Stimulated activated naive B cell treated with anti-CD40 and anti-IgM and Interleukin-4, amounts not matched to agents 10 μg/mL and 1 μg/mL and 100 μg/mL, for 72 hours (primary cell): ENCODE measurements at places on chromosomes 1 and 21.

DNA sequence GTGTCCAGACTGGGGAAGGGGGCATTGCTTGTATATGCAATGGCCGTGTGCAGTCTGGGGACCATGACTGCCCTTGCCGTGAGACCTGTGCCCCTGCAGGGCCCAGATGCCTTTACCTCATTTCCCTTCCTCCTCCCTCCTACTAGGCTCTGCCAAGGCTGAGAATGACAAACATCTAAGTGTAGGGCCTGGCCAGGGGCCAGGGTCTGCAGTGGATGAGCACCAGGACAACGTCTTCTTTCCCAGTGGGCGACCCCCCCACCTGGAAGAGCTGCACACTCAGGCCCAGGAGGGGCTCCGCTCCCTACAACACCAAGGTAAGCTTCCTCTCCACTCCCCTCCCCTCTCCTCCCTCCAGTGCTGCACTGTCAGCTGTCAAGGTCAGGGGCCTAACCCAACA is 49.5 kb downstream of the YARS1 start:
- DNase-seq: no peak

DNA sequence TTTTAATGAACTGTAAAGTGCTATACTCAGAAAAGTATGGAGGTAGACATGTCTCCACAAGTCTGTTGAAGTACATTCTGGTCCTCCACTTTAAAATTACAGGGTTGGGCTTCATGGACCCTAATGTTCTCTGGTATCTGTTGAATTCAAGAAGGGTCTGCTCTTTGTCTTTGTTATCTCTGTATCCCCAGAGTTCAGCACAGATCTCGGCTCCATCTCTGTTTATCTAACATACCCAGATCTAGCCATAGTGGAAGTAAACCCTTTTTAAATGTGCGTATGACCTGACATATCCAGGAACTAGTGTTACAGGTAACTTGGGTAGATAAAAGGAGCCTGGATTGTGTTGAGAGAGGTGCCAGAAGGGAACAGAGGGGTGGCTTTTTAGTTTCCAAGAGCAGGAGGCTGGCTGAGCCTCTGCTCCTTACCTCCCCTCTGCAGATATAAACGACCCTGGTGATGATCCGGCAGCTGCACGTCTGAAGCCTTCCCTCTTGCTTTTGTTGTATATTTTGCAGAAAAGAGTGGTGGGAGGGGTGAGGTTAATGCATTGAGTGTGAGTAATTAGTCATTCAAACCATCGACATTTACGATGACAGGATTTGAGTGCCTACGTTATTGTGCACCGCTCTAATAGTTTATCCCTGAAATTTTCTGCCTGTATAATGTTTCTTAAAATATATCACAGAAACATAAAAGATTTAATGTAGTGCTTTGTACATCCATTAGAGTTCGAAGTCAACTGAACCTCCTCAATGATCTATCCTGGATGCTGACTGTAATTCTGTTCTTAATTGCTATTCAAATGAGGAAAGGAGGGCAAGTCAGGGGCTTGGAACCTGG is 30.8 kb downstream of the ELAVL4 start:
- no peak for DNase-seq

DNA sequence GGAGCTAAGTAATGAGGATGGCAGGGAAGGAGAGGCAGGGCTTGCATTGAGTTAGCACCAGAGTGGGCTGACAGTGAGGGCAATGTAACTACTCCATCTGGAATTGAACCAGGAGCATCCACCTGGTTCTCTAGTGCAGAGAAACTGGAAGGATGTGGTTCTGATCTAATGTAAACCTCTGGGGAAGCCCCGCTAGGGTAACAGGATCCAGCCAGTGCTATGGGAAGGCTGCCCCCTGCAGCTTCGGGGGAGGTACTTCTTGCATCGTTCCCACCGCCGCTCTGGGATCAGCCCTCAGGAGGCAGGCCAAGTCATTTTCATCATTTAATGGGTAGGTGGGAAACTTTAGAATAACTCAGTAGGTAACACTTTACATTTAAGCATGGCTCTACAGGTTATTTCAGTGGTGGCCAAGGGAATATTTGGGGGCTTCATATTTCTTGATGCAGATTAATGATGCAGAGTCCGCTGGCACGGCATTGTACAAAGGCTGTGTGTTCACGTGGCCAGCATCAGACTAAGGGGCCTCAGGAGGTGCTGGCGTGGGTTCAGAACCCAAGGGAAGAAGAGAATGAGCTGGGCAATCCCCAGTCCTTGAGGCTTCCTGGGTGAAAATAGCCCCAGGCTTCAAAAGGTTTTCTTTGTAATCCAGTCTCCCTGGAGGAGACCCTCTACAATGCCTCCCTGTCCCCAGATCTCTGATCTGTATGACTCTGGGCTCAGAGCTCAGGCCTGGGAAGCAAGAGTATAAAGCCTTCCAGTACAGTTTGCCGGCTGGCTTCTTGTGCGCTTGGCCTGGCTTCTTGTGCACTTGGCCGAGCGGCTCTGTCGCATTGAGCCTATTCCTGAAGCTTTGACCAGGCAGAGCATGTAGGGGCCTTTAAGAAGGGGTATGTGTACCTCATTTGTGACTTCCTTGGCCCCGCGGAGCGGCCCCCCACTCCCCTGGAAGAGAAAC is 26.4 kb upstream of the KAZN start:
- DNase-seq: no peak

- DNase-seq: no peak
These were observed 29.5 kb downstream of the AK4 start for GRCh38 chr1:65177457-65177856.

- DNase-seq: no peak
These were observed 108.2 kb downstream of the NBPF12 start for GRCh38 chr1:147046189-147046862.

DNA sequence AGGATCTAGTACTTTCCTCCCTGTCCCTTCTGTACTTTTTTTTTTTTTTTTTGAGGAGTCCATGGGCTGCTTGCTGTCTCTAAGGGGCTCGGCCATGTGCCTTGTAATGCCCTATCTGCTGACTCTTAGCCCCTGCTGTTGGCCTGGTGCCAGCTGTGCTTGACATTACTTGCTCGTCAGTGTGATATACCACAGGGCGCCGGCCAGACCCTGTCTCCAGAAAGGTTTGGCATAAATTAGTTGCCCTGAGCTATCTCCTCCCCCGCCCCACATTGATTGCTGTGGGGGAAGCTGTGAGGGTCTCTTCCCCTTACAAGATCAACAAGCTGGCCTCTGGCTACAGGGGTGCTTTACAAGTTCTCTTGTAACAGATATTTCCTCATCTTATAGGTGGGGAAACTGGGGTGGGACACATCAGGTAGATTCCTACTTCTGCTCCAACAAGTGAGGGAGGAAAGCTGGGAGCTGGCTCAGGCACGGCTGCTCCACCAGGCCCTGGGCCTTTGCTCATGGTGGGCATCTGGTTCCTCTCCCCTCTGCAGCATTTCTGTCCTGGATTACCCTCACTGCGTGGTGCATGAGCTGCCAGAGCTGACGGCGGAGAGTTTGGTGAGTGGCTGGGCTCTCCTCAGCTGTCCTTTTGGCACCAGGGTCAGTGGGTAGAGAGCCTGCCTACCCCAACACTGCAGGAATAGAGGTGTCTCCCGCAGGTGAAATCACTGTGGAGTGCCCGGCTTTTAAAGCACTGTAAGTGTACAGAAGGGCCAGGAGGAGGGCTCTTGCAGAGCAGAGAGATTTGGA is 15.6 kb downstream of the STRIP1 start:
- DNase-seq: no peak

DNA sequence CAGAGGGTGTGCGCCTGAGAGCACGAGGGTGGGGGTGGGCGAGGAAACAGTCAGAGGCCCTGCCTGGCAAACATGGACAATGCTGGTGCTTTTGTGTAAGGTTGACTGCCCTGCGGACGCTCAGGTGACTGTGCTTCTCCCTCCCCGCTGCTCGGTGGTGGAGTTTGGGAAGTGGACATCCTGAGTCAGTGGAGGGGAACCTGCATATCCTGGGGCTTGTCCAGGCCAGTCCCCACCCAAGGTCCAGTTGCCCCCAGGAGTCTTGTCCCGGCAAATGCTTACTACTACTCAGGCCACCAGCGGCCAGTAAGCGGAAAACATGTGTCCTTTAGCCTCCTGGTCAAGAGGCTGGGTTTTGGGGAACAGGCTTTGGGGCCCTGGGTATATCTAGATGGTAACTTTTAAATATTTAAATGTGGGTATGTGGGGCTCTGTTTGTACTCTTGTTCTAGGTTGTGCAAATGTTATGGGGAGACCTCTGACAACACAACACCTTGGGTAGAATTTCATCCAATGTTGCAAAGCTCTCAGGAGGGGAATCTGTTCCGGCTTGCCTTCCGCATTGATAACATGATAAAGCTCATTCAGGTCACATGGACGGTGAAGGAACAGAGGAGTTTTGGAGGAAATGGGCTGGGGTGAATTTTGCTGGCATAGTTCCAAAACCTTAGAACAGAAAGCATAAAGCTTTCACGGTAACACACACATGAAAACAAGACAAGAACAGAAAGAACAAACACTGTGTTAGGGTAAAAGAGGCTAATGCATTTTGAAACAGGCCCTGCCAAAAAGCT is 364.9 kb downstream of the PRDM2 start:
- no peak for DNase-seq

DNA sequence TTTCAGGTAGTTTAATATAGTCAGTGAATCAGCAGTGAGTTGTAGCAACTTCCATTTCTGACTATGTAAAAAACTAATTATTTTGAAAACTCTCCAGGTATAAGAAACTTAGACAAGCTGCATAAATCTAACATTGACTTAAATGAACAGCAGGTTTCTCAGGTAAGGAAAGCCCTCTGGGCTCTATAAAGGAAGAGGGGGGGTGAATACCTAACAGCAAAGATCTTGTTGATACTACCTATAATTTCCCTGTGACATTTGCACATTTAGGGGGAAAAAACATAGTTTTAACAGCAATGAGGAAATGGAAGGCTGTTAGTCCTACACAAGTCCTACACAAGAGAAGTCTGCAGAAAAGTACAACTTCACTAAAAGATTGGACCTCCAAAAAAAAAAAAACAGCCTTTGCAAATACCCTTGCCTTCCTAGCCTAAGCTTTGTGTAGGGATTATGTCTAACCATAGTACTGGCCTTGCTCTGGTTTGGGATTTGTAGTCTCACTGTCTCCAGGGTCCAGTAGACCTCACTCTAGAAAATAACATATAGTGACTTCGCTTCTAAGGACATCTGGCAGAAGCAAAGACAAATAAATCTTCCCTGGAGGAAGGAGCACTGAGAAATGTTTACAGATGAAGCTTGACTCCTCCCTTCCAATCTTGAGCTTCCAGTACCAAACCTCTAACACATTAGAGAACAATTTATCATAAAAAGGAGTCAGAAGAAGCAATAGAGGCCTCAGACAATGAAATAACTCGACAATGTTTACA is 459.8 kb downstream of the DSCAM start:
- no peak for DNase-seq

GRCh38 chr1:66523562-66523961 is 10.4 kb upstream of the SGIP1 start:
- DNase-seq: no peak

DNA sequence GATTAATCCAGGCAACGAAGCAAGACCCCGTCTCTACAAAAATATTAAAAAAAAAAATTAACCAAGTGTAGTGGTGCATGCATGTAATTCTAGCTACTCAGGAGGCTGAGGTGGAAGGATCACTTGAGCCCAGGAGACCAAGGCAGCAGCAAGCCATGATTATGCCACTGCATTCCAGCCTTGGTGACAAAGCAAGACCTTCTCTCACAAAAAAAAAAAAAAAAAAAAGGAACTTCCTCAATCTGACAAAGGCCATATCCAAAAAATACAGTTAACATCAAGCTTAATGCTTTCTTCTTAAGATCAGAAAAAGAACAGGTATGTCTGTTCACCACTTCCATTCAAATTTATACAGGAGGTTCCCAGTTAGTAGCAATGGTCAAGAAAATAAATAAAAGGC is 54.4 kb downstream of the EVI5 start:
- DNase-seq: no peak

- no peak for DNase-seq
These were observed 55.0 kb upstream of the SERBP1 start for GRCh38 chr1:67485046-67485811.

GRCh38 chr1:169103002-169103401 is 3.5 kb upstream of the ATP1B1 start:
- DNase-seq: no peak

GRCh38 chr1:153921803-153922075 is 1.0 kb downstream of the GATAD2B start:
- DNase-seq: no peak

DNA sequence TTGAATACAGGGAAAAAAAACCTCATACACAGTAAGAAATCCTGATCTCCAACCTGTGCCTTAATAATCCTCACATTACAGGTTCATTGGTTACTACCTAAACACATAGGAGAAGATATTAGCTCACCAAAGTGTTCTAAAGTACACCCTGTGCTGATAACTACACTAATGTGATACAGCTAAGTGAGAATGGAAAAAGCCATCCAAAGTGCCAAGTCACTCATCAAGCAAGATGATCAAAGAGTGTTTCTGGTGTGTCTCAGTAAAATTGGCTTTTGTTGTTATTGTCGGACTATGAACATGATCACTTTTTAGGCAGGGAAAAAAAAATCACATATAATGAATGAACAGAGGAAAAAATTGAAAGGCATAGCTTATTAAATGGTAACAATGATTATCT is 31.4 kb downstream of the EPS15 start:
- no peak for DNase-seq
